ENCODE measurements at places on chromosomes 16 and 17.

GRCh38 chr17:64622931-64623654 is 39.0 kb downstream of the SMURF2 start:
- no peak for DNase-seq

DNA sequence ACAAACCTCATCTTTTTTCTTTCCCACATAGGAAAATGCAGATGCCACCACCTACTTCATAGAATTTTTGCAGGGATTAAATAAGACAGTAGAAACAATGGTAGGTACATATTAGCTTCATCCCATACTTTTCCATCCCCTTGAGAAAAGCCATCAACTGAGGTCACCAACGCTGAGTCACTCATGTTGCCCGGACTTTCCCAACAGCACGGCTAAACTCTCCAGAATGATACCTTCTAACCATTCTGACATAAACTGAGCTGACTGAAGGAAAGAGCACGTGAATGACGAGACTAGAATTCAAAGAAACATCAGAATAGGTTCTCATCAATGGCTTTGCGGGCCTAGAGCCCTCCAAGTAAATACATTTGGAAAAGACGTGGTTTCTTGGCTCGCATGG is 146.0 kb upstream of the RCVRN start:
- no peak for DNase-seq

DNA sequence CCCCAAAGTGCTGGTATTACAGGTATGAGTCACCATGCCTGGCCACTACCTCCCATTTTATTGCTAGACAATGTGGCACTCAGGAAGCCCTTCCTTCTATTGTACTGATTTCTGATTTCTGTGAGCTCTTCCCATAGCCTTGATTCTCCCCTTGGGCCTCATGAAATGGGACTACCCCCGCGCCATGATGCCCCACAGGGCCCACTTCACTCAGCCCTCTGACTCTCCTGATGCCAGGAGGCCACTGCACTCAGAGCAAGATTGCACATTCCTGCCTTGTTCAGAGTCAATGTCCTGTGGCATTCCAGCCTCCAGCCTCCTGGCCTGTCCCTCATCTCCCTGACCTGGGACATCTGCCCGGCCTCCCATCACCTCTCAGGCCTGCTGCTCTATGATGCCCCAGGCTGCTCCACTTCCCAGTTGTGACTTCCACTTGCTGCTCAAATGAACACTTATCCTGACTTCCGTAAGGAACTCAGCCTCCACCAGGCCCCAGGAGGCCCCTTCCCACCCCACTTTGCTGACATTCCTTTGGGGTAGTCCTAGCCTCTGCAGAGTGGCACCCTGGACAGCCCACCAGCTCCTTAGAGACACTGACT is 66.6 kb upstream of the KSR1 start:
- no peak for DNase-seq

DNA sequence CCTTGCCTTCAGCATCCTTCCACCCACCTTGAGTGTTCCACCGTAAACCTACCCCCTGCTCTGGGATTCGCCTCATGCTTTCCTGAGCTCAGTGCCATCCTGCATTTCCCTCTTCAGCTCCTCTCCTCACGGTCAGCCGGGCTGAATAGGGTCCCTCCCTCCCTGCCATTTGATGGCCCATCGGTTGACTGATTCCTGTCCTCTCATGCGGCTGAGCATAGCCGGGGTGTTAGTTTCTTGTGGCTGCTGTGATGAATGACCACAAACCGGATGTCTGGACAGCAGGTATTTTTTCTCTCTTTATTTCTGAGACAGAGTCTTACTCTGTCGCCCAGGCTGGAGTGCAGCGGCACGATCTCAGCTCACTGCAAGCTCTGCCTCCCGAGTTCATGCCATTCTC is 44.1 kb upstream of the MGAT5B start:
- DNase-seq = no peak

DNA sequence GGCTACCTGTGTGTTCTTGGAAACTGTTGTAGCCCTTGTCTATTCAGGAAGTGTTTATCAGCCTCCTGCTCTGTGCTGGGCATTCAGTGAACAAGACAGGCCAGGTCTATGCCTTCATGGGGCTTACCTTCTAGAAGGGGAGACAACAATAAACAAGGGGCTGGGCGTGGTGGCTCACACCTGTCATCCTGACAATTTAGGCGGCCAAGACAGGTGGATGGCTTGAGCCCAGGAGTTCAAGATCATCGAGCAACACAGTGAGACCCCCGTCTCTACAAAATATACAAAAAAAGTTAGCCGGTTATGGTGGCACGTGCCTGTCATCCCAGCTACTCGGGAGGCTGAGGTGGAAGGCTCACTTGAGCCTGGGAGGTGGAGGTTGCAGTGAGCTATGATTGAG is 5.5 kb upstream of the GSG1L start:
- no peak for DNase-seq

DNA sequence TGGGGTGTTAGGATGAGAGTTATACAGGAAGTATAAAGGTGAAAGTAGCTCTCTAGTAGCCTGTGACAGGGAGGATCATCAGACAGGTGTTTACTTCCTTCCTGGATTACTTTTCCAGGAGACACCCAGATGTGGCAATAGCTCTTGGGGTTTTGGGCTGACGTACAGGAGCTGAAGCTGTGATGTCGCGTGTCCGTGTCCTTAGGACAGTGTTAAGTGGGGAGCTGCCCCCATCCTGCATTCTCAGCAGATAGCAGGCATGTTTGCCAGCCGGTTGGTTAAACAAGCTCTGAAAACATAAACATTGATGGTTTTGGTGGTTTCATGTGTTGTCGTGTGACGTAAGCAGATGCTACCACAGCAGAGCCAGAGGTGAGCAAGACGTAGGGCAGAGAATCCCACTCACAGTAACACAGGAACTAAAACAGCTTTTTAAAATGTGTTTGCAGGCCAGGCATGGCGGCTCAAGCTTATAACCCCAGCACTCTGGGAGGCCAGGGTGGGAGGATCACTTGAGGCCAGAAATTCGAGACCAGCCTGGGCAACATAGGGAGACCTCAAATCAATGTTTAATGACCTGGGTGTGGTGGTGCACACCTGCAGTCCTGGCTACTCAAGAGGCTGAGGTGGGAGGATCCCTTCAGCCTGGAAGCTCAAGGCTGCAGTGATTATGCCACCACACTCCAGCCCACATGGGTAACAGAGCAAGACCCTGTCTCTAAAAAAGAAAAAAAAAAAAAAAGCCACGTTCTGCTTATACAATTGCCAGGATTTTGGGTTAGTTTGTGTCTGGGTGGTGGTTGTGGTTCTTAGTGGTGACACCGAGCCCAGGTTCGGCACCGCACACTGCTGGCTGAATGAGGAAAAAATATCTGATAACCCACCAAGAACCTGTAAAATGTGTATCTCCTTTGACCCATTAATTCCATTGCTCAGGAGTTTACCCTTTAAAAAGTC is 18.2 kb upstream of the IL17C start:
- no peak for DNase-seq

GRCh38 chr17:57993471-57994365 is 5.7 kb upstream of the VEZF1 start:
- no peak for DNase-seq

- DNase-seq = no peak
Measured at GRCh38 chr17:260944-261343, 79.5 kb upstream of the DOC2B start.

DNA sequence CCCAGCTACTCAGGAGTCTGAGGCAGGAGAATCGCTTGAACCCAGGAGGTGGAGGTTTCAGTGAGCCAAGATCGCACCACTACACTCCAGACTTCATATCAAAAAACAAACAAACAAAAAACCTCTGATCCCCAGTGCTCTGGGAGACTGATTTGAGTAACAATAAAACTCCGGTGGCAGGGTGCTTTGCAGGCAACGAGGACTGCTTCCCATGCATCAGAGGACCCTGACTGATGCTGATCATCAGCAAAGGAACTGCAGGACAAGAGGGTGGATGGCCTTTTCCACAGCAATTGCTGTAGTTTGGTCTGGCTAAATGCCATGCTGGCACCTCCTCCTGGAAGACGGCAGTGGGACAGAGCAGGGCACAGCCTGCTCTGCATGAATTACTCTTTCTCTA is 6.4 kb upstream of the SLC39A11 start:
- no peak for DNase-seq

DNA sequence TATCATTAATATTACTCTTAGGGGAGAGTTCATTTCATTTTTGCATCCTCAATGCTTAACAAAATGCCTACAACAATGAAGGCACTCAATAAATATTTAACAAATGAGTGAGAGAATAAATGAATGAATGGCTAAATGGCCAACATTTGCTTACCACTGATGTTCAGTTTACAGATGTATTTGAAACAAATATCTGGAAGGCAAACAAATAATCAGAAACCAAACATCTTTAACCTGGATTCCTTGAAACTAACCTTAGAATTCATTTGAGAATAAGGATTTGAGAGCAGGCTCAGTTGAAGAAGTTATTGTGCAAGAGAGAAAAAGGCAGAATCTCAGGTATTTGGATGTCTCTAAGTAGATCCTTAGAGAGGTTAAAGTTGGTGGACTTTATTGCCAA is 8.4 kb downstream of the NACA2 start:
- no peak for DNase-seq

DNA sequence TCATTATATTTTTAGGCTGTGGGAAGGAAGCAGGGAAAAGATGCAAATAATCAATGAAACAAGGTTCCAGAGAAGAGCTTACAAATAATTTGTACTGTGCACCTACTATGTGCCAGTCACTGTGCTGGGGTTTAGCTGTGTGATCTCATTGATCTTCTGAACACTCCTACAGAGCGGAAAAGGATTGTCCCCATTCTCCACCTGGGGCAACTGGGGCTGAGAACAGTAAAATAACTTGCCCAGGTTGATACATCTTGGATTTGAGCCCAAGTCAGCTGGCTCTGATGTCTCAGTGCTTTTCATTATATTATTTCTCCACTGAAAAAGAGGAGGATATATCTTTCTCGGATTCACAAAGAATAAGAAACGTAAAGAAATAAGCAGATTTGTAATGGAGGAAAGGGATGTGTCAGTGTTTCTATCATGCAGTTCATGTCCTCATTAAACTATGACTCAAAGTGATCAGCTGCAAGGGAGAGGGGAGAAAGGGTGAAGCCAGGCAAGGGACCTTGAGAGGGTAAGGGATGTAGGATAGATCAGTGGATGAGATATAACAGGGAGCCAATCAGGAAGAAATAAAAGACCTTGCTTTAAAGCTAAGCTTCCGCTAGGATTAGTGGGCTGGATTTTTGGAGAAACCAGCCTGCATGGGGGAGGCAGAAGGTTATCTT is 143.6 kb upstream of the NOL11 start:
- no peak for DNase-seq

DNA sequence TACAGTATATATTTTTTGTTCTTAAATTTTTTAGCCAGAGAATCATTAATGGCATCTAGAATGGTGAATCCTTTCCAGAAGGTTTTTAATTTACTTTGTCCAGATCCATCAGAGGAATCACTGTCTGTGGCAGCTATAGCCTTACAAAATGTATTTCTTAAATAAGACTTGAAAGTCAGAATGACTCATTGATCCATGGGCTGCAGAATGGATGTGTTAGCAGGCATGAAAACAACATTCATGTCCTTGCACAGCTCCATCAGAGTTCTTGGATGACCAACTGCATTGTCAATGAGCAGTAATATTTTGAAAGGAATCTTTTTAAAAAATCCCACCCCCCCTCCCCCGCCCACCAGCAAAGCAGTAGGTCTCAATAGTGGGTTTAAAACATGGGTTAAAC is 51.4 kb downstream of the CACNG1 start:
- DNase-seq = no peak

GRCh38 chr17:19270704-19271611 is 33.8 kb downstream of the EPN2 start:
- no peak for DNase-seq

DNA sequence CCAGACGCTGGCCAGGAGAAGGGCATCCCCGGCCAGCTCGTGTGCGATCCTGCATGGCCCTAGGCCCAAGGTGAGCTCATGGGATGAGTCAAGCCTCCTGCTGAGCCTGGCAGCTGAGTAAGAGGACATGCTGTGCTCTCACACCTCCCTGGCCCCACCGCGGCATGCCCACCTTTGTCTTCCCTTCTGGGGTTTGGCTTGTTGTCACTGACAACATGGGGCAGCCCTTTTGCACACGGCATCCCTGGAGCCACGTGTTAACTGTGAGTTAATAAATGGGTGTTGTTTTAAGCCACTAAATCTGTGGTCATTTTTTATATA is 8.9 kb upstream of the TNS4 start:
- no peak for DNase-seq

- no peak for DNase-seq
Measured at GRCh38 chr17:78679495-78680395, 102.3 kb downstream of the CYTH1 start.

- DNase-seq = peak; percentile 68
Measured at GRCh38 chr17:66964930-66965800, 658 bp downstream of the CACNG4 start.

GRCh38 chr16:5621826-5622225 is 524.2 kb upstream of the EEF2KMT start:
- no peak for DNase-seq

DNA sequence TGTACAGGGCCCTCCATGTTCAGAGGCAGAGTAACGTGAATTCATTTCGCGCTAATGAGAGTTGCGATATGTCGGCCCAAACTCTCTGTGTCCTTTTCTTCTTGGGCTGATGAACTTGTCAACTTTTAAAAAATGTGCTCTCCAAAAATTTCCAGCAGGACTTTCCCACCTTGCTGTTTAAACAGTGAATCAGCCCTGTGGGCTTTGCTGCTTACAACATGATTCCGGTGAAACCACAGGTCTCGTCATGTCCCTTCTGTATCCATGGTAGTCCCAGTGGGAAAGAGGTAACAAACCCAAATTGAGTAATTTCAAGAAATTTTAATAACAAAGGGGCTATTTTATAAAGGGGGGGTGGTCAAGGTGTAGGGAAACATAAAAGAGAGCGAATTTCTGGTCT is 612.9 kb downstream of the MAF start:
- DNase-seq = no peak

DNA sequence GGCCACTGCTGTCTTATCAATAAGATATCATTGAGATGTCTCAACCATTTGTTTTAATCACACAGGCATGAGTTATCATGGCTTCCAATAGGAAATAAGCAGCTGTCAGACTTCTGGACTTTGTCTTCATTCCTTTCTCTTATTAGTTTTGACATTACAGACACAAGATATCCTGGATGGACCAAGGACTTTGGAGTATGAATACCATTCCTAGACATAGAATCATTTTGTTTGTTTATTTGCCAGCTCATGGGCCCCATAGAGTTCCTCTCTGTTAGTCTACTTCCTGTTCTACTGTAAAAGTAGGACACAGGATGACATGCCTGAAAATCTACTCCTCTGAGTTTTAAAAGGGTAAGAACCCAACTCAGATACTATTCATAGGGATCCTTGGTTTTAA is 77.7 kb upstream of the KCNJ16 start:
- DNase-seq = no peak

GRCh38 chr17:34613064-34614019 is 34.0 kb downstream of the TMEM132E start:
- peak; percentile 93 for DNase-seq
